ENCODE measurements at places on chromosomes 5 and 9.

GRCh38 chr5:10499066-10499465 lies 57.4 kb downstream of the ROPN1L start:
- DNase-seq = no peak

- no peak for DNase-seq
Observed at GRCh38 chr9:84775056-84775643, 105.6 kb downstream of the NTRK2 start.

- DNase-seq = peak; percentile 43
Observed at GRCh38 chr9:108039493-108039892, 549.9 kb upstream of the KLF4 start.

- DNase-seq = peak; percentile 42
Observed at GRCh38 chr5:159310511-159310910, 19.8 kb downstream of the IL12B start.

- DNase-seq = no peak
Observed at GRCh38 chr9:99003308-99003707, 59.6 kb downstream of the COL15A1 start.

GRCh38 chr5:94250985-94251384 lies 367.4 kb downstream of the KIAA0825 start:
- no peak for DNase-seq

DNA sequence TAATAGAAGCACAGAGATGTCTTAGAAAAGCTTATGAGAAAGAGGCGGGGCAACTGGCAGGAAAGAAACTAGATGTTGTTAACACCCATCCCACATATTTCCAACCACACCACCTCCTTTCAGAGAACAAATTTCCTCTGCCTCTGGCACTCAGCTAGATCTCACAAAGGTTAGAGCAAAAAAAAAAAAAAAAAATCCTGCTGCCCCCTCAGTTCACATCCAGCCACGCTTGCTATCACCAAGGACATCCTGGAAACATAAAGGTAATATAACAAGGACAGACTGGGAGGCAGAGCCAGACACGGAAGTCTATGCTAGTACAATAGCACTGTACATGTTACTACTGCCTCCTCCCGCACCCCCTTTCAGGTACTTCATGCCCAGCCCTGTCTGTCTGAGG lies 238.0 kb upstream of the PTGER4 start:
- DNase-seq = no peak
